ENCODE measurements at places on chromosomes 4 and X.
A peak's percentile ranks its signal among the peaks of the same experiment; 100 is the strongest.

DNA sequence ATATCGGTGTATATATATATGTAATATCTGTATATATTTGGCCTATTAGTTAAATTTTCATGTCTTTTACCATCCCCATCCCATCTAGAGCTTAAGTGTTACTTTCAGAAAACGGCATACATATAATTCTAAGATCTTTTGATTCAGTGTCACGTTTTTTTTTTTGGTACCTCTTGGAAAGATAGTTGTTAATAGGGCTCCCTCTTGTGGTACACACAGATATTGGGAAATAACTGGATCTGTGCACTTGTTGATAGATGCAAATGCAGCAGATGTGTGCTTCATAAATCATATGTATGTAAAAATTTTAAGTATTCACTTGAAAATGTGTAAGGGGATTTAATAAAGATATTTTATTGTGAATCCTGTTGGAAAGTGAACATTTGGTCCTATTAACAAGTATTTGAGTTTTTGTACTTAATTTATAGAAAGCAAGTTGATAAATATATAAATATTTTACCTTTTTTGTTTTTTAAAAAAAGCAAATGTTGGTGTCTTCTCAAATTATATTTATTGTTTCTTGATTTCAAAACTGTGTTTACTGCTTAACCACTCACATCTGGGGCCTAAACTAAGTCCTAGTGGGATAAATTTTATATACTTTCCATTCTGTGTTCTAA is 74.7 kb downstream of the PAQR3 start:
- DNase-seq = no peak

DNA sequence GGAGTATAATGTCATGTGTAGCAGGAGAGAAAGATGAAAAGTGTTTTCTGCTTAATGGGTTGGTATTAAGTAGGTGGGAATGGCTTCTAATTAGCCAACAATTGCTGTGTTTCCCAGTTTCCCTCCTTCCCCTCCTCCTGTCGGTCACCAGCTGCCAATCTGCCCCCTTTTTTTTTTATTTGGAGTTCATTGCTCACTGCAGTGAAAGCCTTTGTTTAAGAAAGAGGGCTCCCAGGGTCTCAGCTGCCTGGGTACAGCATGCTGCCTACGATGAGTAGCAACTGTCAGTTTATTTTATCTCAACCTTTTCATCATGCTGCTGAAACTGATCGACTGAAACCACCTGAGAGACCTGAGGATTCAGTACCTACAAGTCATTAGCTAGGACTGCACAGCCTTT is 149.0 kb downstream of the POU4F2 start:
- DNase-seq = no peak

GRCh38 chr4:143377611-143378099 is 41.0 kb downstream of the GAB1 start:
- DNase-seq = no peak

- DNase-seq = no peak
Observed at GRCh38 chr4:123922847-123923246, 526.3 kb downstream of the SPRY1 start.

DNA sequence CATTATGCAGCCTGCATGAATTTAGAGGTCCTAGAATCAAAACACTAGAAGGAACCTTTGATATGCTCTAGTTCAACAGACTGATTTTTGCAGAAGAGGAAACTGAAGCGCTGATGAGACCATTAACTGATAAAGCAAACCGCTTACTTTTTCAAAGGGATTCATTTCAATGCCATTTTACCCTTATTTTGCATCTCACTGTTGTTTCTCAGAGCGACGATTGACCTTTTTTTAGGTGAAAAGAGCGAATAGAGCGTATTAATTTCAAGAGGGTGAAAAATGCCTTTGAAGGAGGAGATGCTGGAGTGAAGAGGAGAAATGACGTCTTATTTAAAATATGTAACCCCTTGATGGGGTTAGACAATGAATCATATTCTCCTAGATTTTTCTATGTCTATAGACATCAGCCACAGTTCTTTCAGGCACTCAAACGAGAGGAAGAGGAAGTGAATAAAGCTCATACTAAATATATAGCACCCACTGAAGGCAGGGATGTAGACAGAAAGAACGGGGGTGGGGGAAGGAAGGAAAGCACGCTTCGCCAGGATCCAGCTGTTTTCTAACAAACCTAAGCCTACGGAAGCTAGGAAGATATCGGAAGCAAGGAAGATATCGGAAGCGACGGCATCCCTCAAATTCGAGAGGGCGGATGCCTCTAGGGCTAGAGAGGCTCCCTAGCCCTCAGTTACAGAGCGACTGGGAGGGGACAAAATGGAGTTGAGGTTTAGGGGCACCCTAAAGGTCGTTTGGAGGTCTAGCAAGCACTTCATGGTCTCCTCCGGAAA is 848 bp downstream of the ACSL4 start:
- DNase-seq = no peak

- DNase-seq = no peak
Observed at GRCh38 chrX:50798783-50799182, 15.2 kb downstream of the SHROOM4 start.

- DNase-seq = no peak
Observed at GRCh38 chr4:38413524-38414341, 250.3 kb upstream of the KLF3 start.

- no peak for DNase-seq
Observed at GRCh38 chr4:105979506-105979905, 84.2 kb downstream of the NPNT start.

DNA sequence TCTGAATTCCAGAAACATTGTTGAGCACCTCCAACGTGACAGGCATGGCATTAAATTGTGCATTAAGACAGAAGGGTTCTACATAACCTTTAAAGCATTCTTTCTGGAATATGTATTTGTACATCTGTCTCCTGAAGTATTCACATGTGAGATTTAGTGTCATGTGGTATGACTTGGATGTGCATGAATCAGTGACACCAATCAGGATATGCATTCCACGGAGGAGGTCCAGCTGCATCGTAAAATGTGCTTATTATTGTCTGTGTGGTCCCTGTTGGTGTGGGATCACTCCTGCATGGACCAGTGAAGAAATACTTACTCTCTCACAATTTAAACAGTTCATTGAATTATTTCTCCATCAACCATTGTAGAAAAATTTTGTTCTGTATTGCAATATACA is 149.0 kb downstream of the MID1 start:
- no peak for DNase-seq

DNA sequence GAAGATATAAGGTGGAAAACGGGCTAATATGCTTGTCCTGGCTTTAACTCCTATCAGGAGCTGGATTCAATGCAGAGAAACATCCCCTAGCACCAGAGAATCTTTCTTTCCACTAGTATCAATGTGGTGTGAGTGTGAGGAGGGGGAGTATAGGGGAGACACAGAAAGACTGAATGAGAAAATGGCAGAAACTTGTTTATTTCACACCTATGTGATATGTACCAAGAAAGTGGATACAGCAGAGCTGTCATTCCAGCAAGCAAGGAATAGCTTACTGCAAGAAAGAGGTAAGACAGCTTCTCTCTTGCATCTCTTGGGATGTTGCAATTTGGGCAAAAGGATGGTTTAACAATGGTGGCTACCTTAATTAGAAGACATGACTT is 105.6 kb downstream of the LNX1 start:
- peak; percentile 55 for DNase-seq

- no peak for DNase-seq
Observed at GRCh38 chr4:139958739-139959098, 195.3 kb downstream of the MAML3 start.

- no peak for DNase-seq
Observed at GRCh38 chrX:3029129-3029528, 12.1 kb upstream of the ARSF start.

GRCh38 chrX:28491941-28492340 is 95.3 kb upstream of the IL1RAPL1 start:
- DNase-seq = no peak

DNA sequence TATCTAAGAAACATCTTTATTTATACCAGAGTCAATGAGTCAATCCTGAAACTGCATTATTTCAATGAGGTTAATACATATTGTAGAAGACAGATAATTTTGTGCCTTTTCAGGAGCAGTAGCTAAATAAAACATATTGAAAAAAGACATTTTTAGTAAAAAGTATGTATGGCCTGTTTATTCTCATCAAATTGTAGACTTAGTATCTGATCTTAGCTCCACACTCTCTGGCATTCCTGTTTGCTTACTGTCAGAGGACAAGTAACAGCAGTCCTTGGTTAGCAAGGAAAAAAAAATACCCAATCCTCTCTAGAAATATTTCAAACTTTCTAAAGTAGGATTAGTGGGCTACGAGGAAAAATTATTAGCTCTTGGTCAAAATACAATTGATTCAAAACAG is 50.5 kb upstream of the GUCY1A1 start:
- DNase-seq = no peak

DNA sequence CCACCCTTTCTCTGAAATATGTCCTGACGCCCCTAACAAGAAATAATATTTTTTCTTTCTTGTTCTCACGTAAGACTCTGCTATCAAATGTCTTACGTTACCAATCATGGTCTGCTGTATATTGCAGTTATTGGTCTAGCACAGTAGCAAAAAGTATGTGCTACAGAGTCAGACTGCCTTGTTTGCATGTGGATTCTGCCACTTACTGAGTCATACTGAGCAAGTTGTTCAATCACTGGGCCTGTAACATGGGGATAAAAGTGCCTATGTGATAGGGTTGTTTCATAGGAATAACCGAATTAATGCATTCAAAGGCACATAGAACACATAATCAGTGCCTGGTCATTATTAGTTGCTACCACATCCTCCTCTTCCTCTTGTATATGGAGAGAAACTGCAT is 14.1 kb downstream of the RPGR start:
- no peak for DNase-seq

GRCh38 chr4:139665690-139666529 is at the start of gene MGST2:
Gene MGST2, plus strand, starts transcription at chr4:139665819. Its CDS starts 201 bp downstream, at chr4:139666020.
- DNase-seq = no peak

GRCh38 chr4:122922877-122923511 is 597 bp upstream of the NUDT6 start:
- DNase-seq = peak; percentile 96

GRCh38 chrX:50680990-50681389 is 133.0 kb downstream of the SHROOM4 start:
- no peak for DNase-seq

GRCh38 chr4:152224223-152224622 is 311.7 kb downstream of the FBXW7 start:
- peak; percentile 55 for DNase-seq

DNA sequence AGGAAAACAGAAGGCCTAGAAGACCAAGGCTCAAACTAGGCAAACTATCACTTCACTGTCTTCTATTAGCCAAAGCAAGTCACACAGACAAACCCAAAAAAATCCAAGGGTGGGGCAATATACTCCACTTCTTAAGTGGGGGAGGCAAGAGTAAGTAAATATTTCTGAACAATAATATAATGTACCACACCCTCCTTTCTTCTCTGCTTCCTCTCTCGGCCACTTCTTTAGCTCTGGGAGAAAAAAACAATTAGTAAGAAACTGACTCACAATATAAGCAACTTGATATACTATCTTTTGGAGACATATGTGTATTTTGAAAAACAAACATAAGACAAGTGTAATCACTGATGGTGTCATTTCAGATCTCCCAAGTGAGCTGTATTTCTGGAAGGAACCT is 14.8 kb downstream of the DCAF8L1 start:
- DNase-seq = no peak

- DNase-seq = no peak
Observed at GRCh38 chr4:80459918-80460473, 124.5 kb downstream of the CFAP299 start.

GRCh38 chrX:94058728-94059382 is 384.8 kb downstream of the FAM133A start:
- DNase-seq = no peak

GRCh38 chr4:25779021-25779420 is 83.8 kb downstream of the SEL1L3 start:
- DNase-seq = no peak

DNA sequence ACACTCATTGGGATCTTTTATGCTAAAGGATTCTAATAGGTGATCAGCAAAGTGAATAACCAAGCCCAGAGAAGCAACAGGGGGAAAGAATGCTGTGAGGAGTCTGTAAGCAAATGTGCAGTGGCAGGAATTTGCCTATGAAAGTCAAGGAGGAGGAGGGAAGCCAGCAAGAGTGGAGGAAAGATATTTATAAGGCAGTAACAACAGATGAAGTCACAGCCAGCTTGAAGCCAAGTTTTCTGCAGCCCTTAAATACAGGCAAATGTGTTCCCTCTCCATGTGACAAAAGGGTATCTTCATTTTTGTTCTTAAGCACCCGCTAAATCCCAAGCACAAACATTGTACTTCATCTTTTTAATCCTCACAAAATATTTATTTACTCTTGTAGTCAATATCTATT is 275.0 kb upstream of the CLNK start:
- DNase-seq = peak; percentile 14

DNA sequence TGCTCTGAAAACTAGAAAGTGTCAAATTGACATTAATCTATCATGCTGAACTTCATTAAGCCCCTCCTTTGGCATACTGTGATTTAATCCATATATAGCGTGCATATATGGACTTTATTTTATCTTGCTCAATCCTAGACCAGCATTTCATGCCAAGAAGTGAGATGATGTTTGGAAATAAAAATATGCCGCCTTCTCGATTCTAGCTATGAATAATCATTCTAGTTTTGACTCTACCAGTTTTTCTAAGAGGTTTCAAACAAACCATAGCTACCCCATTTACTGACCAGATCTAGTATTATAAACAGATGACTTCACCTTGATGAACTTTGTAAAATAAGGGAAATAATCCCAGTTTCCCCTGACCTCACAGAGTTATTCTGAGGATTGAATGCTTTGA is 95.0 kb downstream of the ARX start:
- DNase-seq = no peak

- DNase-seq = no peak
Observed at GRCh38 chr4:6527683-6528595, 47.0 kb upstream of the MAN2B2 start.

All from esophagus muscularis mucosa (tissue), 4 donors.